ENCODE measurements at places on chromosomes 13 and 19.

DNA sequence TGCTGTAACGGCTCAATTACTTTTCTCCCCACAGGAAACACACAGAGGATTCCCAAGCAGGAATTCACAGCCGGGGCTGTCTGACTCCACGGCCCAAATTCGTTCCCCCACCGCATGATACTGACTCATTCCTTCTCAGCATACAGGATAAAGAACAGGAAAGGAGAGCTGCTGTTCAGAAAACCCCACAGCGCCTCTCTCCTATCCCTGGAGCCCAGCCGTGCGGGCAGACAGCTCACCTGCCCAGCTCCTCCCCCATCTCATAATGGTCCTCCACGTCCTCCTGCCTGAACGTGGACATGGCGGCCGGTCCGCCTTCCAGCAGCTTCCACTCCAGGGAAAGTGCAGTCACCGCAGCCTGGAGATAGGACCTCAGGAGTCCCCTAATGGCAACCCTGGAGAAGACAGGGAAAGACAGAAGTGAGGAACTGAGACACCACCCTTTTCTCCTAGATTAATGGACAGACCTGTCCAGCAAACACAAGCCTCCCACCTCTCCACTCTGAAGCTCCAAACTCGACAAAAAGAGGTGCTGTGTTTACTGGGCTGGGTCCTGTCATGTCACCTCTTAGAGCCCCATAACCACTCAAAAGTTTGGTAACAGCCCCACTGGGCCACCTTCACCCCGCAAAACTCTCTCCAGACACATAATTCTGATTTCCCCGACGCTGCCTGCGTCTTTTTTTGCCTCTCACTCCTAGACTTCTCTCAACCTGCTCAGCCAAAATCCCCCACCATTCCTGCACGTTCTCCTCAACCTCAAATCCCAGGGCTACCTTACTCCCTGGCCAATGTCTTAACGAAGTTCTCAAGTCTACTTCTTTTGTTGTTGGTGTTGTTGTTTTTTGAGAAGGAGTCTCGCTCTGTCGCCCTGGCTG, 1.2 kb downstream of the DAPK3 start:
- no peak for DNase-seq

- DNase-seq, result no peak
These were observed 144.1 kb downstream of the DPF1 start for GRCh38 chr19:38079926-38080380.

- DNase-seq, result peak; percentile 46
These were observed 74.6 kb upstream of the C13orf46 start for GRCh38 chr13:114048443-114048842.

DNA sequence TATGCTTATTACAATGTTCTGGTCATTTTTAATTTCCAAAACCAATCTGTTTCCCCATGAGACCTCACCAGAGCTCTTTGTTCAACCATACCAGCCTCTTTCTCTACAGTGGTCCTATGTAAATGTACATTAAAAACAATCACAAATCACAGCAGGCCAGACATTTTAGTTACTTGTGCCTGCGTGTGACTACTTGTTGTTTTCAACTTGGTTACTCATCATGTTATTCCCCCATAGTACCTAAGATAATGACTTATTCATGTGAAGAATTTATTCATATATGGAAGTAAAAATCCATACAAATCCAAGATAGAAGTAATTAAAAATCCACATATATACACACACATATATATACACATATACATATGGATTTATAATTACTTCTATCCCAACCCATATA, 379.6 kb downstream of the SLITRK6 start:
- no peak for DNase-seq

DNA sequence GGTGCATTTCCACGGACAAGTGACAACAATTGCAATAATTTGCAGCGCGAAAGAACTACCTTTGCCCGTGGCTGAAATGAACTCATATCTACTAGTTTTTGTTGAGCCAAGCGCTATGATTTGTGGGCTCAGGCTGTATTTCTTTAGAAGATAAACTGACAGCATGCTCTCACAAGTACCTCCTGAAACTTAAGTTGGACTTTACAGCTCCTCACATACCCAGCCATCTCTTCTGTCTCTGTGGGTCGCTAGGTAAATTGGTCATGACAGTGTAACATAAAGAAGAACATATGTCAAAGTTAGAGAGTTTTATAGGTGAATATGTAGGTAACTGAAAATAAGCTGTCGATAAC, 839 bp downstream of the COG6 start:
- DNase-seq, result no peak

DNA sequence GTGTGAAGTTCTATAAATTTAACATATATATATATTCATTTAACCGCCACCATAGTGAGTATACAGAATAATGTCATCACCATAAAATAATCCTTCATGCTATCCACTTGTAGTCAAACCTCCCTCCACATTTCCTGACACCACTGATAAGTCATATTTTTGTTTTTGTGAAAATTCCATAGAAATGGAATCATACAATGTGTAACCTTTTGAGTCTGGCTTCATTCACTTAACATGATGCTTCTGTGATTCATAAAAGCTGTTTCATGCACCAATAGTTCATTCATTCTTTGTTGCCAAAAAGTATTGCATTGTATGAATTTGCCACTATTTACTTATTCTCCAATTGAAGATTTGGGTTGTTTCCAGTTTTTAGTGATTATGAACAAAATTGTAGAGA, 497.5 kb upstream of the PCDH20 start:
- DNase-seq, result no peak

- no peak for DNase-seq
These were observed 9.4 kb upstream of the FXYD3 start for GRCh38 chr19:35106291-35106583.

GRCh38 chr13:108747843-108748242, 118.4 kb downstream of the MYO16 start:
- DNase-seq, result no peak

DNA sequence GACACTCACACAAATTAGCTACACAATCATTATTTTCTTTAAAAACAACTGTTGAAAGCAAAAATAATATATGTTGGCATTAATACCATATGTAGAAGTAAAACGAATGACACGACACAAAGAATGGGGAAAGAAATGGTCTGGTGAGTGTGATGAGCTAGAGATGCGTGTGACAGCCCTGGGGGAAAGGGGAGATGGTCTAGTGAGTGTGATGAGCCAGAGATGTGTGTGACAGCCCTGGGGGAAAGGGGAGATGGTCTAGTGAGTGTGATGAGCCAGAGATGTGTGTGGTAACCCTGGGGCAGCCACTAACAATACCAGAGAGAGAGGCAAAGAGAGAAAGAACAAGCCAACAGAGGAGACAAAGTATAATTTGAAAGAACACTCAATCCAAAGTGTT, 22.3 kb upstream of the LAMP1 start:
- no peak for DNase-seq

DNA sequence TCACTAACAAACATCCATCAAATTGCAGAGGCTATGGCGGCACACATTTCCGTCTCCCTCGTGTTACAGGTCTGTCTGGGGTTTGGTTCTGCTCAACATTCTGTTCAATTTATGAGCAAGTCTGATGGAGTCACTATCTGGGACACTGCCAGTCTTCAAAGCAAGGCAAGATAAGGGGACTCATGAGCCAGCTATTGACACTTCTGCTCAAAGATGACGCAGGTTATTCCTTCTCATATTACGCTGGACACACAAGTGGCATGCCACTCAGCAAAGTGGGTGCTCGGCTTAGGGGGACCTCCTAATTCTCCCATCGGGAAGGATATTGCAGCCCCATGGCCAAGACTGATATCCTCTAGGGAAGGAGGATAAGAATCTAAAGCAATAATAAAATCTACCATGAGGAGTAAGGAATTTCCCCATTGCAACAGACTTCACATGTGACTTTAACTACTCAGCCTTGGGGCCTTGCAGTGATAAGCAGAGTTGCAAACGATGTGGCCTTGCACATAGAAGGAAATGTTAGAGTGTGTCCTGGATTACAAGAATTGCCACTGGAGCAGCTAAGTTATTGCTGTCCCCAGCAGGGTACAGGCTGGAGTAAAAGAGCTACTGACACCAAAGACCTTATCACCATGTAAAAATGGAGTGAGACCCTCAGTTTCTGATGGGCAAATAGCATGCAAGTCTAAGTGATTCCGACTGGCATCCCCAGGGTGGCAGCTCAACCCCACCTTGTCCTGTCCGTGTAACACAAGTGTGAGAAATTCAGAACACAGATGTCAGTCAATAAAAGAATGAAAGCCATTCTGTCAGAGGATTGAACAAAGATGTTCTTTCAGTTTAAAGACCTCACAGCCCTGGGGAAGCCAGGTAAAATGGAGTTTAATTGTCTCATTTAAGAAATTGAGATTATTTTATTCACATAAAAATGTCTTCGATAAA, 306.1 kb downstream of the IRS2 start:
- no peak for DNase-seq

GRCh38 chr13:36717966-36718545, 44.2 kb downstream of the SERTM1 start:
- DNase-seq, result no peak

DNA sequence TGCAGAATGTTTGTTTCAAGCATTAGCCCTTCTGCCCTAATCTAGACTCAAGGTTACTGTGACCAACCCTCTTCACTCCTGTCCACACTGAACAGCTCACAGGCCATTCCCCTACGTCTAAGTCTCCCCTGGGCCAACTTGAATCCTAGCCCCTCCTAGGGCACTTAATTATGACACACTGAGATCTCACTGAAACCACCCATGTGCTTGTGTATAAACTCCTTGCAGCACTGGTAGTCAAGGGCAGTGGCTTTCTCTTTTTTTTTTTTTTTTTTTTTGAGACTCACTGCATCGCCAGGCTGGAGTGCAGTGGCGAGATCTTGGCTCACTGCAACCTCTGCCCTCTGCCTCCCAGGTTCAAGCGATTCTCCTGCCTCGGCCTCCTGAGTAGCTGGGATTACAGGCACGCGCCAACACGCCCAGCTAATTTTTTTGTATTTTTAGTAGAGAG, 1.9 kb upstream of the AKT2 start:
- DNase-seq, result no peak

DNA sequence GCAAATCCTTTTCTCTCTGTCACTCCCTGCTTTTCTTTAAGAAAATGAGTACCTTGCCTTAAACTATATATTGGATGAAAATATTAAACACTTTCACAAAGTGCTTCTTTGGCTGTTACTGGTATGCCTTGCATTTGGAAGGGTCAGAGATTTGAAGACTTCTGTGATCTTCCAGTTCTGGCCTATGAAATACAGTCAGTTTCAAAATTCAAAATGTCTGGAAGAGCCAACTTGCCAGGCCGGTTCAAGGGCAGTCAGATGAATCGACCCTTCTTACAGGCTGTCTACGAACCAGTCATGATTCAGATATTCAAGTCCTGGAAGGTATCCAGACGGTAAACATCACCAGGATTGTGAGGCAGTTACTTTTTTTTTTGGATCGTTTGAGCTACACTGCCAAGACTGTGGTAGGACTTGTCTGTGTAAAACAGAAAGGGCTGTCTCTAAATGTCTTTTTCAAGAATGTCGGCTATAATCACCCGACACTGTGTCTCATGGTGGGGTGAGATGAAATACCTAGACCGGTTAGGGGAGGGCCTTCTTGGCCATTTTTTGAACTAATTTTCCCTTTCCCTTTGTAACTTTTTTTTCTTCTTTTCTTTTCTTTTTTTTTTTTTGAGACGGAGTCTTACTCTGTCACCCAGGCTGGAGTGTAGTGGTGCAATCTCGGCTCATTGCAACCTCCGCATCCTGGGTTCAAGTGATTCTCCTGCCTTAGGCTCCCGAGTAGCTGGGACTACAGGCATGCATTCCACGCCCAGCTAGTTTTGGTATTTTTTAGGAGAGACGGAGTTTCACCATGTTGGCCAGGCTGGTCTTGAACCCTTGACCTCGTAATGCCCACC, 11.2 kb downstream of the ACTN4 start:
- DNase-seq, result no peak

- no peak for DNase-seq
These were observed 1.8 kb upstream of the MBNL2 start for GRCh38 chr13:97220151-97220900.

GRCh38 chr13:62129000-62129551, 713.4 kb upstream of the PCDH20 start:
- no peak for DNase-seq

GRCh38 chr19:19710506-19710905, 22.4 kb downstream of the ZNF14 start:
- DNase-seq, result no peak

DNA sequence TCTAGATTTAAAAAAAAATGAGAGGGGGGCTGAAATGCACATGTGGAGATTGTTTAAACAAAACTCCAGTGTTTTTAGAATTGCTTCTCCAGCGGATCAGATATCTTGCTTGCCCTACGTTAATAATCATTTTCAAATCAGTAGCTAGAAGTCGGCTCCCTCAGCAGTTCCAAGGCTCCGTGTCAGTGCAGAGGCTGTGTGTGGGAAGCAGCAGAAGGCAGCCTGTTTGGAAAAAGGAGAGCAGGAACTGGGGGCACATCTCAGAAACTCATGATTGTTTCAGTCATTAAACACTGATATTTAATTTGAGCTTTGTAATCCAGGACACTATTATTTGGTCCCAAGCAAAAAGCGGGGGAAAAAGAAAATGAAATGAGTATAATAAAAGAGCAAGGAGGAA, 50.9 kb downstream of the SOX21 start:
- no peak for DNase-seq

DNA sequence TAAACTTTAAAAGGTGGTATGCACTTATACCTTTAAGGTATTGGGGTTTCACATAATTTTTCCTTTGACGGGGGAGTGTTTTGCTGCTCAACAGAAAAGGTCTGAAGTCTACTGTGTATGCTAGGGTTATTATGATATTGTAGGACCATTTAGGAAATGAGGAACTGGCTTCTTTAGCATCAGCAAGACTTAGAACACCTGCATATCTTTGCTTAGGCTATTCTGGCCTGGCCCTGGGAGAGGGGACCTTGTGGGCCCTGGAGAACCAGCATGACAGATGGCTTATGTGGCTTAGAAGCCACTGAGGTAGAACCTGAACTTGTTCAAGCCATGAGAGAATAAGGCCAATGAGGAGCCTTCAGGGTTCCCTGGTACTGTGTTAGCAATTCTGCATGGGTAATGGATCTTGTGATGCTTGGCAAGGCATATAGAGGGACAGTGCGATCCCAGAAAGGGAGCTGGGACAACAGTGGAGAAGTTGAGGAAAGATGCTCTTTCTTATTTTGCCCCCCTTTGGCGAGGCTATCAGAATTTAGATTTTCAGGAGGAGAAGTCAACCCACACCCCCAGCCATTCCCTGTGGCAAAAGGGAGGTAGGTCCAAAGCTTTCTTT, 4.3 kb downstream of the RGCC start:
- DNase-seq, result no peak

- DNase-seq, result no peak
These were observed 59.6 kb downstream of the EFNB2 start for GRCh38 chr13:106475852-106476251.

- peak; percentile 89 for DNase-seq
These were observed 46.2 kb downstream of the CEBPG start for GRCh38 chr19:33419788-33420130.

DNA sequence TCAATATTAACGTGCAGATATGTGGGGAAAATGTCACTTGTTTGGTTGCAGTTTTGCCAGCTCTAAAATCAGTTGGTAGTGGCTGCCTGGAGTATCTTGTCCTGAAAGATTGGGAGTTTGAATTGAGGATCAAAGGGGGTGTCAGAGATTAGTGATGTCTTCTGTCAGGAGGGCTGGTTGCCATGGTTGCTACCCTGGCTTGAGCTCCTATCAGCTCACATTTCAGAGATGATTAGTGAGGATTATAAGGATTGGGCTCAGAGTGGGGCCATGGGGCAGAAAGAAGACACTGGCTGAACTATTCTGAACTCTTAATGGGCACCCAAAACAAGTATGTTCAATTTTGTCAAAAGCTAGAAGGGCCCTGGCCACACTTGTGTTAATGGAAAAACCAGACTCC, 95.5 kb upstream of the RNF113B start:
- DNase-seq, result no peak

- DNase-seq, result no peak
These were observed 885 bp upstream of the ZNF536 start for GRCh38 chr19:30371161-30371836.

- DNase-seq, result no peak
These were observed 7.2 kb upstream of the SERTM1 start for GRCh38 chr13:36666477-36667229.

Measured in iPS-NIHi11 (cell line).